ENCODE measurements at places on chromosomes 4 and X.

GRCh38 chr4:146269228-146269653, 54.9 kb downstream of the REELD1 start:
- no peak for DNase-seq

GRCh38 chr4:94359221-94359620, 16.6 kb upstream of the HPGDS start:
- DNase-seq = no peak

- no peak for DNase-seq
Measured at GRCh38 chr4:169657470-169658107, 37.2 kb downstream of the CLCN3 start.

DNA sequence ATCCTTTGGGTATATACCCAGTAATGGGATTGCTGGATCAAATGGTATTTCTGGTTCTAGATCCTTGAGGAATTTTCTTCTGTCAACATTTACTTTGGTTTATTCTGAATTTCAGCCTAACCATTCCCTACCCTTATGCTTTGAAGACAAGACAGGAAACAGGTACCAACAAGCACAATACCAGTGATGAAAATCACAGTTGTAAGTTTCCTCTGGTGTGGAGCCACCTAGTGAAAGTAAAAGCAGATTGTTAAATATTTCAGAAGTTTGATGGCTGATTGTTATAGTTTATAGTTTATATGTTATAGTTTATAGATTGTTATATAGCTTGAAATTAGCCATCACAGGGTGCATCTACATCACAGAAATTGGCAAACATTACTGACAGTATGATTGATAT, 104.5 kb upstream of the AGA start:
- DNase-seq = no peak

GRCh38 chr4:158008551-158009218, 164.1 kb downstream of the GASK1B start:
- no peak for DNase-seq

- peak; percentile 57 for DNase-seq
Measured at GRCh38 chrX:72018277-72019112, 107.8 kb downstream of the NHSL2 start.

- DNase-seq = no peak
Measured at GRCh38 chr4:112266823-112267222, 18.9 kb downstream of the TIFA start.

DNA sequence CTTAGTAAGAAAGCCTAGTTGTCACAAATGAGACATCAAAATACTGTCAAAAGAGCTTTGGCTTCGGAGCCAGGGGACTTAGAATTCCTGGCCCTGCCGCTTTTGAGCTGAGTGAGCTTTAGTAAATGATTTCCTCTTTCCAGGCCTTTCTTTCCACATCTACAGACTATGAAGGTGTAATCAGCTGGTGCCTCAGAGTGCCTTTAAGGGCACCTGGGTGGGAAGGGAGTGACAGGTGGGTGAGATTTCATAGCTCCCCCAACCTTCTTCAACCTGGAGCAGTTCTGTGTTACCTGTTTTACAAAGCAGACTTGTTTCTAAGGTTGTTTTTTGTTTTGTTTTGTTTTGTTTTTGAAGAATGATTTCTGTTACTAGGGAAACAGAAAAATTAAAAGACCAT, 154.7 kb upstream of the BOD1L1 start:
- DNase-seq = no peak

DNA sequence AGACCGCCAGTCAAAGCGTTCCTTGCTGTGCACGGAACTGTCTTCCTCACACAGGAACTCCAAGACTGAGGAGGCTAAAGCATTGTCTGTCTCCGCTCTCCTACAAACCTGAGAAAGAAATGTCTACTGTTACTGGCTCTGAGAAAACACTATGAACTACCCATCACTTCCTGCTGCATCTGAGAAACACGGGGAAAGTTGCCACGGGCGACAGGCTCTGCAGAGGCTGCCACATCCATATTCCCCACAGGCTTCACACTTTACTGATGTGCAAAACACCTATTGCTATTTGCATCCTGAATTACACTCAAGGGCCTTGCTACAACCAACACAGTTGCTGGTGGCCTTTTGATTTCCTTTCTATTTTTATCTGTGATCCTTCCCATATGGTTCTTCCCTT, 59.0 kb downstream of the AFAP1 start:
- no peak for DNase-seq

GRCh38 chr4:81021142-81021944, 9.2 kb upstream of the BMP3 start:
- no peak for DNase-seq

DNA sequence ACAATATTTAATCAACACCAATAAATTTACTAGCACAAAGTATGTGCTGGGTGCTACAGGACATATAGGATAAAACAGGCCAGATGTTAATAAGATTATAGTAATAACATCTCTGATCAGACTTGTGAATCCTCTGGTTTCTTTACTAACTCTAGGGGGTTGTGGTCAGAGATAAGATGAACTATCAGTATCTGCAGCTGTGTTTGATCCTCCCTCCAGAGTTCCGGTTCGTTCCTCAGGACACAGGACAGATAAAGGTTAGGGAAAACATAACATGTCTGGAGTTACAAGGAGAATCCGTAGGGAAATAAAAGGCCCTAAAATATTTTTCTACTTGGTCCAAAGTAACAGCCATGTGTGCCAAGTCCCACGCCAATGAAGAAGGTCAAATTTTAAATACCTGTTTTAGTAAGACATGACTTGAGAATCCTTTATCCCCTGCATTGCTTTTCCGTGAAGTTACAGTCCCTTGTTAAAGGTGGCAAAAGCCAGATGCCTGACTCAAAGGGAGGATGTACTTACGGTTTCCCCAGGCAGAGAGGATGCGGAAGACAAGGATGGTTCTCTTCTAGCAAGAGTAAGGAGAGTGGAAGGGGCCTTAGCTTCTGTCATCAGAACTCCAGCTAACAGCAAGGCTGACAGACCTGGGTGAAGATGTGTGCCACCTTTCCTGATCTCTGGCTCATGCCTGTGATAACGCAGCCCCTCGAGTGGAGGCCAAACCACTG, 44.4 kb downstream of the KIAA0232 start:
- DNase-seq = no peak

- DNase-seq = no peak
Measured at GRCh38 chr4:179666226-179666625, 2224.0 kb upstream of the AGA start.

DNA sequence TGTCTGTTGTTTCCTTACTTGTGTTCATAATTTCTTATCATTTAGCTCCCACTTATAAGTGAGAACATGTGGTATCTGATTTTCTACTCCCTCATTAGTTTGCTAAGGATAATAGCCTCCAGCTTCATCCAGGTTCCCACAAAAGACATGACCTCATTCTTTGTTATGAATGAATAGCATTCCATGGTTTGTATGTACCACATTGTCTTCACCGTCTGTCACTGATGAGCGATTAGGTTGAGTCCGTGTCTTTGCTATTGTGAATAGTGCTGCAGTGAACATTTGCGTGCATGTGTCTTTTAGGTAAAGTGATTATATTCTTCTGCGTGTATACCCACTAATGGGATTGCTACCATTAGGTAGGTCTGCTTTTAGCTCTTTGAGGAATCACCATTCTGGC, 624.3 kb upstream of the EPHA5 start:
- no peak for DNase-seq

- DNase-seq = no peak
Measured at GRCh38 chr4:148057984-148058859, 326.3 kb downstream of the ARHGAP10 start.

DNA sequence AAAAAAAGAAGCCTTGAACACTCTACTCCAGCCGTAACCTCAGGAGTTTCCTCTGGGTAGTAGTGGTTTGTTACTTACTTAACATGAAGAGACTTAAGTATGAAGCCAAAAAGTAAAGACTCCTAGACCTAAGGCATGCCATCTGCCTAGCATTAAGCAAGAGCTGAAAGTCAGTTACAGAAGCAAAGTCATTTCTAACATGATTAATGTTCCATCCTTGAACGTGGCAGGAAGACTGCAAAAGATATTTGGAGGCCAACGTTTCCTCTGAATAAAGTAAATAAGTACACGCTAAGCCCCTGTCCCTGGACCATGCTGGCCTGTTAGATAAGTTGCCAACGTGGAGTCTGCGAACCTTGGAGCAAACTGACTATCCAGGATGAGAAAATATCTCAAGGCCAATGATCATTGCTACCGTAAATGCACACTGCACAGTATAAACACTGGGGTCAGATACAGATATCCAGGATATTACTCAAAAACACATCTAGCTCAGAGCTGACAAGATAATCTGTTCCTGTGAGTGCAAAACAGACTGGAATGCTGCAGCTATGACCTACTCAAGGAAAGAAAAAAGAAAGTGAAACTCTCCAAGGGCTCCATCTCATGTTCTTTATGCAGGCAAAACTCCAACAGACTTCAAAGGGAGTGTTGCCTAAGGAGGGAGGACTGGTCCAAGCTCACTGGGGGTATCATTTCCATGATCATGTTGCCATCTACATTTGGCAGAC, 255.8 kb downstream of the COL25A1 start:
- DNase-seq = no peak
